ENCODE measurements at places on chromosomes 12 and 14.
A peak's percentile ranks its signal among the peaks of the same experiment; 100 is the strongest.

GRCh38 chr14:89107626-89108025 is 283.2 kb downstream of the TTC8 start:
- peak; percentile 45 for DNase-seq

DNA sequence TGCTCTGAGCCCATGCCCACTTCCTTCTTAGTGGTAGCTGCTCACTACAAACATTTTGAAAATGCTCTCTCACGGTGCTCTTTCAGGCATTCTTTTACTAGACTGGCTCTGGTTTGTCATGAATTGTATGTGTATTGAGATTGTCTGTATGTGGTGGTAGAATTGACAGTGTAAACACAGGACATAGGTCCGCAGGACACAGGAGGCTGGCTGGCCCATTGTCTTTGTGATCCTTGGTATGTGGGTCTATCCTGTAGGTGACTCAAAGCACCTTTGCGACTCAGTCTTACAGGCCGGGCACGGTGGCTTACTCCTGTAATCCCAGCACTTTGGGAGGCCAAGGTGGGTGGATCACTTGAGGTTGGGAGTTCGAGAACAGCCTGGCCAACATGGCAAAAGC is 250.9 kb downstream of the C12orf75 start:
- DNase-seq: no peak

DNA sequence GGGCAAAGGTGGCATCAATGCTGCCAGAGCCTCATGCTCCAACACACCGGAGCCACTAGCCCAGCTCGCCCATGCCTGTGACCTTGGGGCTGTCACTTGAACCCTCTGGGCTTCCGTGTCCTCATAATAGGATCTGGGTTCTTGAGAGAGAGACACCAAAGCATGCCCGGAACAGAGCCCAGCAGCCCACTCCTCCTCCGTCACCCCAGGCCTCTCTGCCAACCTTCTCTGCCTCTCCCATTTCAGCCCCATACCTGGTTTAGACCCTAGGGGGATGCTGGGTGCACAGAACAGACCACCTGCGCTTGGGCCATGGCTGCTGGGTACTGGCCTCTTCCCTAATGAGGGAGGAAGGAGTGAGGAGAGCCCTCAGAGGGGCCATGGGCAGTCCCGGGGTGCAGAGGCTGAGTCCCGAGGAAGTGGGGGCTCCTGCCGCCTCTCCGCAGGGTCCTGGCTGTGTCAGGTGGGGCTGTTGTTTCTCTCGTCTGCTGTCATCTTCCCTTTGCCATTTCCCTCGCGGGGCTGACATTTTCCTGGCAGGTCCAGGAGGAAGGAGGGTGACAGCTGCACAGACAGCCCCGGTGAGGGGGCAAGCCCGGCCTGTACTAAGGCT is 172.4 kb upstream of the RTL1 start:
- no peak for DNase-seq

DNA sequence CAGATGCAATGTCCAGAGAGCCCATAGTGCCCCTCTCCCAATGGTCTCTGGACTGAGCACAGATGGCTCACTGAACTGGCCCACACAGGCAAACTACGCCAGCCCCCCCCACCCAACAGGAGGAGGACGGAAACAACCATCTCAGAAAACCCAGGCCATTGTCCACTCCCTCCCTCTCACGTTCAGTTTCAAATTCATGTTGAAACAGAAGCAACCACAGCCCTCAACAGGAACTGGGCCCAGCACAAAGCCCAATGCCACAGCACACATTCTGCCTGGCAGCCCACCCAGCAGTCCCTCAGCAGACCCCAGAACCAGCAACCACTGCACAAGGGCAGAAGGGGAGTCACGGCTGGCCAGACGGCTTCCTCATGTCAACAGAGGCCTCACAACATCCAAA is 10.6 kb downstream of the CCDC88C start:
- no peak for DNase-seq

GRCh38 chr12:50567926-50568325 is 63.1 kb downstream of the DIP2B start:
- DNase-seq: peak; percentile 55

- DNase-seq: no peak
These were observed 1.9 kb upstream of the FOXN3 start for GRCh38 chr14:89418976-89419375.

DNA sequence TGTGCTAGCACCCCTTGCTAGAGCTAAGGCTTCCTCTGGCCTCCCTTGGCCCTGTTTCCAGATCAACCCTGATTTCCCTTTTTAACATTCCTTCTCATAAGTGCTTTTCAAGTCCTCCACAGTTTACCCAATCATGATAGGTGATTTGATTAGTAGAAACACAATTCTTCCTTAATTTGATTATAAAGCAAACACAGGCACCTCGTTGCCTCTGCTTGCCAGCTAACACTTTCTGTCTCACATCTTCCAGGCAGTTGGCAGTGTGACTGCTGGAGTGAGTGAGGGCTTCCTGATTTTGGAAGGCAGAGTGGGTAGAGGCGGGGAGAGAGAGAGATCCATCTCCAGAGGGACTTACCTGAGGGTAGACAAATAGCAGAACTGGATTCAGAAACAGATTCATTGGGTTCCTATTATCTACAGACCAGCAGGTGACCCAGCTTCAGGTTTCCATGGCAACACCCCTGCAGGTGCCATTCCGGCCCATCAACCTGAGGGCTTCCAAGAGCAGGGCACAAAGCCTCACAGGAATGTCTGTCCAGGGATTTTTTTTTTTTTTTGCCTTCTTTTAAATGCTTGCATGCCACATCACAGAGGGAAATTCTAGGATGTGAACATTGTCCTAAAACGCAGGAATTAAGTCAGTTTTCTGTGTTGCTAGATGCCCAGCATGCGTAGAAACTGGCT is 77.7 kb downstream of the PLXNC1 start:
- peak; percentile 47 for DNase-seq

- DNase-seq: no peak
These were observed 155.3 kb downstream of the KICS2 start for GRCh38 chr12:64066776-64067175.

DNA sequence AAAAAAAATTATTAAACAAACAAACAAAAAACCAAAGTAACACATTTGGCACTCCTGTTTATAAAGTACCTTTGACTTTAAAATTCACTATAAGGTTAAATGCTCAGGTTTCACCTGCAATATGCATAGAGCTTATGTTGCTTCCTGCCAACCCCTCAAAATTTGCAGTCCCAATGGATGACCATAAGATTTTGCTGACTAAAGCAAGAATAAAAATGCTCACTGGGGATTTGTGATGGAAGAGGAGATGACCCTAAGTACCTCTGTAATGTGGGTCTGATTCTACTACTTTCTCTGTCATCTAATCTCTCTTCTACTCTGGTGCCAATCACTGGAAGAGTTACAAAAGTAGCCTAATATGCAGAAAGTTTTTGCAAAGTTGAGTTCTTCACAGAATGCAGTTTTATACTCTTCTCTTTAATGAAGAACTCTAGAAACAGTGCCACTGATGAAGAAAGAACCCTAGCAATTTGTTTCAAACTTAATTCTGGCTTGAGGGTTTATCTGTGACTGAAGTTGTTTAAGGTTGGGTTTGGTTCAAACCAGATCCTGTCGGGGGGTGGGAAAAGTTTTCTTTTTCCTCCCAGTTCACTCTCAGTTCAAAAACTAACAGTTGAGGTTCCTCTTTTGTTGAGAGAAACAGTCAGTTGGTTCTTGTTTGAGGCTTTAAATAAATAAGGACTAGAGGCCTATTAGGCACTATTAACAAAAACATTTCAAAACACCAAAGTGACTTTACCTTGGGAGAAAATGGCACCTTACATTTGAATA is 10.9 kb downstream of the WASHC3 start:
- DNase-seq: no peak

- DNase-seq: no peak
These were observed 31.4 kb upstream of the SLC2A13 start for GRCh38 chr12:40137252-40137651.

DNA sequence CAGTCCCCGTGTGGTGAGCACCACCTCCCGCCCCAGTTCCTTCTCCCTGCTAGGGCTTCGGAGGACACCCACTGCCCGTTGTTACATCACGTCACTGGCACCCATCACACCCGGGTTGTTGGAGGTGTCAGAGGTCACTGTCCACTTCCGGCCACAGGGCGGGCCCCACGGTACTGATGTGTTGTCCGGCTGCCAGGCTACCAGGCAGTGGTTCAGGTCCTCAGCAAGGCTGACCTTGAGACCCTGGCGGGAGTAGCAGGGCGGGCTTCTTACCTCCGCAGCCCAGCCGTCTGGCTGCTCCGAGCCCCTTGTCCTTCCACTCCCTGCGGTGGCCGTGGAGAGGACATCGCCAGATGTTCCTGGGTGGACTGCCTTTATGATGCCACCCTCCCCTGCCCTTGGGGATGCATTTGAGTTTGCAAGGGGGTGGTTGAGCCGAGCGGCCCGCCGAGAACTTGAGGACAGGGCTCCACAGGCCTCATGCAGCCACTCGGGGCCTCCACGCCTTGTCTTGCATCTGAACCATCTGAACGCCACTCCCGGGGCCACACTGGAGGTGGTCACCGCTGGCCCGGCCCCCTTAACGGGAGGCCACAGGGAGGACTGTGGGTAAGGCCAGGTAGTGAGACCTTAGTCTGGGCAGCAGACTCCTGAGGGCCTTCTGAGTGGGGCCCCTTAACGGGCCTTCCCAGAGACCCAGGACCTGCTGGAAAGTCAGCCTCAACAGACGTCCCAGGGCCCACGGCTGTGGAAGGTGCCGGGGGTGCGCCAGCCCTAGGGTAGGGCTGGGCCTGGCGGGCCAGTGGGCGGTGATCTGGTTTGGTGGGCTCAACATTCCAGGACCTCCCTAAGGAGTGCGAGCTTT is 27.1 kb upstream of the PLD4 start:
- no peak for DNase-seq
